Hypothalamus (tissue), 51 donors: ENCODE measurements at places on chromosomes 1 and 21.

DNA sequence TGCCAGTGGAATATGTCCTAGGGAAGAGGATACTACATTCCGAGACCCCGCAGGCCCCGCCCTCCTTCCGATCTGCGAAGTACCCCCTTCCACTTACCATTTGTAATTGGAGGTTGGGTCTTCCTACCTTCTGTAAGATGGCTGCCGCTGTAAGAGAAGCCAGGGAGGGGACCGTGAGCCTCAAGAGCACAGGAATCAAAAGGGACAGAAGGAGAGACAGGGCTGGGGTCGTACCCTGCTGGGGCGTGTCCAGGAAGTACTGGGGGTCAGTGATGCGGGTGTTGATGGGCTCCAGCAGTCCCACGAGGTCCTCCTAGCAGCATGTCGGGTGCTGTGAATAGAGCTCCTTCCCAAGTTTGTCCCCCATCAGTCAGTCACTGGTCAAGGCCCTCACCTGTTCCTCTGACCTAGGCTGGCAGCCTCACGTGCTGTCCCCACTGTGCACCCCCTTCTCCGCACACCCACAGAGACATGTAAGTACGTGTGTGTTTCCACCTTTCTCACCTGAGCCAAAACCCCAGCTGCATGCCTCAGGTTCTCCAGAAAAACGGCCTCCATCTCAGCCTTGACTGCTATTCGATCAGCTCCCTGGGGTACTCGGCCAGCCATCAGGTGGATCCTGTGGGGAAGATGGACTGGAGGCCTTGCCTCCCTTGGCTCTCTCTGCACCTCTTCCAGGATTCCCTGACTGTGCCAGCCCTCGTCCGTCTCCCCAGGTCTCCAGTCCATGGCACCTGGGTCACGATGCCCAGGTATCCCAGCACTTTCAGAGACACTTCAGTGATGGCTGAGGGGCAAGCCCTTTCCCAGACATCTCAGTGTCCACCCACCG lies 1.8 kb downstream of the HYI start:
- no peak for DNase-seq

DNA sequence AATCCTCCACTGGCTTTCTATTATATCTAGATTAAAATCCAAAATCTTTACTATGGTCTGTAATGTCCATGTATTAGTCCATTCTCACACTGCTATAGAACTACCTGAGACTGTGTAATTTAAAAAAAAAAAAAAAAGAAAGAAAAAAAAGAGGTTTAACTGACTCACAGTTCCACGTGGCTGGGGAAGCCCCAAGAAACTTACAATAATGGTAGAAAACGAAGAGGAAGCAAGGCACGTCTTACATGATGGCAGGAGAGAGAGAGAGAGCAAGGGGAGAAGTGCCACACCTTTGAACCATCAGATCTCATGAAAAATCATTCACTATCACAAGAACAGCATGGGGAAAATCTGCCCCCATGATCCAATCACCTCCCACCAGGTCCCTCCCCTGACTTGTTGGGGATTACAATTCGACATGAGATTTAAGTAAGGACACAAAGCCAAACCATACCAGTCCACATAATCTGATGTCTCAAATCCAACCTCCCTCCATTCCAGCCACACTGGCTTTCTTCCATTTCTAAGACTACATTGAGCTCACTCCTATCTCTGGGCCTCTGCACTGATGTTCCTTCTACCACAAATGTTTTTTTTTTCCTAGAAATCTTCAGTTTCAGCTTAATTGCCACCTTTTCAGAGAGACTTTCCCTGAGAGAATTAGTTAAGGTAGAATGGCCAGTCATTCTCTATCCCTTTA lies 92.4 kb downstream of the EIF4G3 start:
- no peak for DNase-seq

DNA sequence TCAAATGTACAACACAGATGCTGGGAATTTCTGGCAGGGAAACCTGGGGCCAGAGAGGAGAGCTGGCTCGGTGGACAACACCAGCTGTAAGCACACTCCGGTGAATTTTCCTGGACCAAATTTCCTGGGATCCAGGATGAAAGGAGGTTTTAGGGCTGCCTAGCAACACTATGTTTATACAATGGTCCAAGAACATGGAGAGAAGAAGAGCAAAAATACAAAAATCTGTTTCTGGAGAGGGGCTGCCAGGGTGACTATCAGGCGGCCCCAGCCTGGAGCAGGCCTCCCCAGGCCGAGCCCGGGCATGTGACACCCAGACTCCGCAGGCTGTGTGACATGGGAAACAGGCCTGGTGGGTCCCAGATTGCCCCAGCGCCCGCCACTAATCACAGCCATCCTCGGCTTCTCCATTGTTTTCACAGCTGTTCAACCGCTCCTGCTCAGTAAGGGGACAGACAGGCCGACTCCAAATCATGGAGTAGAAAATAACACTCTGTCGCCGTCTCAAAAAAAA lies 336.0 kb upstream of the NFIA start:
- DNase-seq, result peak; percentile 37

DNA sequence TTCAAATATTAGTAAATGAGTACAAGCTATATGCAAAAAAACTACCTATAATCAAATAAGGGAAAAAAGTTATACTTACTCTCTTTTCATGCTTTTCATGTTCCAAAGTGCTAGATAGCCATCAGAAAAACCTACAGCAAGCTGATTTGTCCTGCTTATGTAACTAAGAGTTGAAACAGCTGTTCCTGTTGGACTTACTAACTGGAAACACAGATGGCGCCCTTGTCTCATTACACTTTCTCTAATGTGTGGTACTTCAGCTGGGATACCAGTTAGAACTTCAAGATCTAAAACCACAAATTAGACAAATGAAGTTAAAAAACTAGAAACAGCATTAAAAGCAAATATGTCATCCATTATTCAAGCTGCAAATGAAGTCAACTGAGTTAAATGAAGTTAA lies 24.3 kb downstream of the AHCTF1 start:
- no peak for DNase-seq

GRCh38 chr1:155873860-155874259 lies 14.5 kb downstream of the SYT11 start:
- no peak for DNase-seq

DNA sequence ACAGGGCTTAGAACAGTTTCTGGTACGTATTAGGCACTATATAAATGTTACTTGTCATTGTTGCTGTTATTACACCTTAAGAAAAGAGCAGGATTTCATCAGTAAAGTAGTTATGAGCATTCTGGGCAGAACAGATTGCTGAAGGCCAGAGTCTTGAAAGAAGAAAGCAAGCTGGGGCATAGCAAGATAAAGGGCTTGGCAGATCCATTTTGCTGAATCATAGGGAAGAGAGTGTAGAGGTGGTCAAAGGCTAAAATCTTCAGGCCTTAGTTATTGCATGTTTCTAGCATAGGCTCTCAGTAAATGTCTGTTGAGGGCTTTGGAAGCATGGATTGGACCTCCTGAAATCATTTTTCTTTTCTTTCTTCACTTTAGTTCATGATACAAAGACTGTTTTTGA lies 67.5 kb downstream of the PLA2G4A start:
- no peak for DNase-seq

DNA sequence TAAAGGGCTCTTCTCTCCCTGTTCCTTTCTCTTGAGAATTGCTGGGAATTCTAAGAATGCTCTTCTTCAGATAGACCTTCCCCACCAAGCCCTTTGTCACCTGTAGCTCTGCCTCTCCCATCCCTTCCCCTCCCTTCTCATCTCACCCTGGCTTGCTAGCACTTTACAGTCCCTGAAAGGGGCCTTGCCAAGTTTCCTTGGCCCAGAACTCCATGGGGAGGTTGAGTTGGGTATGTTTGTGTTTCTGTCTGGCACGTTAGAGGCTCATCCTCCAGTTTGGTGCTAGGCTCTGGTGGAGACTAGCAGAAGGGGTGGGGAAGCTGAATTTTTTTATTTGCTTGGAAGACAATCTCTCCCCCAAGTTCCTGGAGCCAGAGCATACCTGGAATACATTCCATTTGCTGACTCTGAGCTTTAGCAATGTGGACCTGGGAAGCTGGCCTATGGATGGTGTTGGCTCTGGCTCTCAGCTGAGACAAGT lies 4.9 kb downstream of the CGN start:
- no peak for DNase-seq

- no peak for DNase-seq
Observed at GRCh38 chr1:223710179-223711133, 1.9 kb upstream of the CAPN2 start.

DNA sequence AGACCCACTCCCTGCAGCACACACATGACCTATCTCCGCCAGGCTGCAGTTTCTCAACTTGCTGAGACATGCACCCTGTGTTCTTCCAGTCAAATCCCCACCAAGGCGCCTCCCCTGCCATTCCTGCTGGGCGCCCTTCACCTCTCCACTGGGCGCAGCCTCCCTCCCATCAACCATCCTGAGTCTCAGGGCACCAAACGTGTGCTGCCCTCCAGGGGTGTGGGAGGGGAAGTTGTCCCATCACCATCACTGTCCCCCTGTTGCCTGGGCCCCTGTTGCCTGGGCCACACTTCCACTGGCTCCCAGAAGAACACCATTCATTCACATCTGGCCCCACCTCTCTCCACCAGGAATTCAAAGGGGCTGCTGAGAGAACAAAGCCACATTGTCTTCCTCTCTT lies 44.9 kb upstream of the EFHD2 start:
- no peak for DNase-seq

GRCh38 chr1:10897321-10897980 lies 101.0 kb upstream of the CASZ1 start:
- no peak for DNase-seq
